Upper lobe of right lung (tissue), 1 donor: ENCODE measurements at places on chromosomes 16 and 17. TPM values are rescaled to one million over a fixed set of nuclear protein-coding genes. Genes with fewer than 3 reads are reported as not detected.

DNA sequence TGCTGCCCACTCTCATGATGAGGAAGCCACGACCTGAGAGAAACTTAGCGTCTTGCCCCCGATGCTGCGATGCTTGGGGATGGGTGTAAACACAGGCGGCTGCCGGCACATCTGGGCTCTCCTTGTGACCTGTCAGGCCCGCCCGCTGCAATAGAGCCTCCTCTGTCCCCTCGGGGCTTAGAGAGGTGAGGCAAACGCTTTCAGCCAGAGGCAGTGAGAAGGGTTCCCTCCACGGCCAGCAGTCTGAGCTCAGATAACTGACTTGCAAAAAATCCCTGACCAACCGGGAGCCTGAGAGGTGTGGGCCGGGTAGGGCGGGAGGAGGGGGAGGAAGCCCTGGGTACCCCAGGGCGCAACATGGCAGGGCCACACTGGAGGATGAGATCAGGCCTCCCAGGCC is 260.6 kb downstream of the C16orf95 start:
- no peak overlapping the region for H3K4me3 ChIP-seq
- no peaks in the 10 kb centered on the region for H3K4me1 ChIP-seq

The RBFOX1 gene
- not detected for total RNA-seq

GRCh38 chr16:73021866-73022495 is 25.9 kb downstream of the ZFHX3 start:
- no peak overlapping the region for H3K4me3 ChIP-seq
- no peaks in the 10 kb centered on the region for H3K27me3 ChIP-seq
- H3K27ac ChIP-seq: no peak overlapping the region
- peaks cover 36% of the 10 kb centered on the region for H3K4me1 ChIP-seq
- peak; percentile 40 for DNase-seq

The SRCIN1 gene
- 2.1 TPM for total RNA-seq

GRCh38 chr17:58755577-58756245 is at the start of gene PPM1E:
PPM1E (plus strand) TSS chr17:58755854.
- no peak within 1 kb of the TSS for H3K27ac ChIP-seq
- peak within 1 kb of the TSS; percentile 52 for H3K4me3 ChIP-seq
- peak; percentile 69 for DNase-seq
- no peaks in the 10 kb centered on the region for H3K36me3 ChIP-seq
- H3K27me3 ChIP-seq: peaks cover 61% of the 10 kb centered on the region
